Psoas muscle (tissue), 8 donors: ENCODE measurements at places on chromosomes 2 and 18.

- no peak for DNase-seq
Observed at GRCh38 chr2:150088538-150088937, 398.9 kb downstream of the RND3 start.

- DNase-seq: no peak
Observed at GRCh38 chr2:97769711-97770110, 56.3 kb downstream of the ZAP70 start.

DNA sequence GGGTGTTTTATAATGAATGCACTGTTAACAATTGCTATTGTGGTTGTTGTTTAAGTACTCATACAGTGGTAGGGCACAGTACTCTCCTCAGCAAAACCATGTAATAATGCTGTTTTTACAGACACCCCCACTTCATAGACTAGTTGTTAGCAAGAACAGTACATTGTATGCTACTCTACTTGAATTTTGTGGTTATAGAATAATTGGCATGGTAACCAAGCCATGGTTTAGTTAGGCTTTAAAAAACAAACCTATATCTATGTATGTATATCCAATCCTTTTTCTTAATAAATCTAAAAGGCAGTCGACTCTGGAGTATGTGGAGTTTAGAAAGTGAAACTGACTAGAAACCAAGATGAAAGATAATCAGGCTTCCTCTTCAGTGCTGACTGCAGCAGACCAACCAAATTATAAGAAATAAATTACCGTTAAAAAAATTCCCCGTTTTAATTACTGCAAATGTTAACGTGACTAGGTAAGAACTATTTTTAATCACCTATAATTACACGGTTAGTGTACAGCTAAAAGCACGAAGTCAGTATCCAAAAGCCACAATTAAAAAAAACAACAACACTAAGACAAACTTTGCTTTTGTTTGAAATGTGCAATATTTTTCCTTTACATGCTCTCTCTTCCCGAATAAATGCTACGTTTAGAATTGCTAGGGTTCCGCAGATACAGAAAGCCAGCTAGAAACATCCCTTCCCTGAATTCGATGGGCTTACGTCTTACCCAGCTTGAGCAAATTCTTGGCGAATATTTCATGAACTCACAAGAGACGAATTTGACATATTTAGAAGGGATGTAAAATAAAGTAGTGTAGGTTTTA lies 113.3 kb upstream of the SERTAD2 start:
- no peak for DNase-seq

DNA sequence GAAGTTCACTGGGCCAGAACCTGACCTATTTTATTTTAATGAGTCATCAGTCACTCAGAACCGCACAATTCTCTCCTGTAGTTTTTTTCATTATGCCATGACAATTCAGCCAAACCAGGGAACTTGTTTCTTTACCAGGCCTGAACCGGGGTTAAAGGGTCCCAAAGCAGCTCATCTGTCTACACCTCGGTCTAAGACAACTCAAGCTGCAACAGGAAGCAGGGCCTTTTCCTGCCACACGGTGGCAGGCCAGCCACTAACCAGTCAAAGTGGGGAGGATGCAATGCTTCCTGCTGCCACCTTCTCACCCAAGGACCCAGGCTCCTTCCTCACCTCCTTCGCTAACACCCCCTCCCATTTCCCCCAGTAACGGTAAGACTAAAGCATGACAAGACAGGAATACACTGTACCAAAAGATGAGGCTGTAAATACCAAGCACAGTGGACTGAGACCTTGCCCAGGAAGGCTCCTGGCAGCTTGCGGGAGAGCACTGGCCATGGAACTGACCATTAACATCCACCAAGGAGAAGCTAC lies 56.7 kb upstream of the ACKR3 start:
- peak; percentile 77 for DNase-seq

DNA sequence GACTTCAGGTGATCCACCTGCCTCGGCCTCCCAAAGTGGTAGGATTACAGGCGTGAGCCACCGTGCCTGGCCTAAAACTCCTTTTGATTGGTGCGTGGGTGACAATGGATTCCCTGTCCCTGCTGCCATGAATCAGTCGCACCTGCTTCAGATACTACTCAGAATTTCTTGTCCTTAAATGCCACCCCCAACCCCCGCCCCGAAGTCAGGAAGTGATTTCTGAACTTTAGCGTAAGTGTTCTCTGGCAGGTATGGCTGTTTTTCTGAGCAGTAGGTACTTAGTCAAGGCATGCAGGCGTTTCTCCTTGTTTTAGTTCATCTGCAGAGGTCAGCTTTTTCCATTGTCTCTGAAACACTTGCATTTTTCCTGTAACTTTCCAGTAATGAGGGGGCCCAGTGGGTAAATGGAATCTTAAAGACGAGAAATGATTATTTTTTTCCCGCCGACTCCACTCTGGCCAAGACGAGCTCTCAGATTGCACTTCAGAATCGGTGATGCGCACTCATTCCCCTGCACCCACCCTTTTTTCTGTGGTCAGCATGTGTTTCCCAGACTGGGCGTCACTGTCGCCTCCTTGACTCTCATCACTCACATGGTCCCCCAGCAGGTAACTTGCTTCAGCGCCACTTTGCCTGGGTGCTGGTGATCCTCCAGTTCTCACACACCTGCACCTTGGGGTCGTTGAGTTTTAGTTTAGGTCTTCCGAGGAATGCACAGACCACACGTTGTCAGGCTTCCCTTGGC lies 179.7 kb downstream of the GBX2 start:
- no peak for DNase-seq

DNA sequence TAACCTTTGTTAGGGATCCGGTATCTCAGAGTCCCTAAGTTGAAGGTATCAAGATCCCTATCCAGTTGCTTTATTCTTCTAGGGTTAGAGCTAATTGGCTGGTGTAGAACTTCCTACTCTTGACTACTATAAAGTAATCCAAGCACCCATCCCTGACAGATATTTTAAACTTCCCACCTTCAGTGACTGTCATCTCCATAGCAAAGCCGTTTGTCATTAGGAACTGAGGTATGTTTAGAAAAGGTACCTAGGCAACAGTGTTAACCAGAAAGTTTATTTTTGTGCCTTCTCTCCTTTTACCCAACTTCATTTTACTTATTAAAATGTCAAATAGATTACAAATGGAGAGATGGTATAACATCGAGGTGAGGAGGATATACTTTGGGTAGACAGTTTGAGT lies 4.5 kb downstream of the FAM117B start:
- no peak for DNase-seq

DNA sequence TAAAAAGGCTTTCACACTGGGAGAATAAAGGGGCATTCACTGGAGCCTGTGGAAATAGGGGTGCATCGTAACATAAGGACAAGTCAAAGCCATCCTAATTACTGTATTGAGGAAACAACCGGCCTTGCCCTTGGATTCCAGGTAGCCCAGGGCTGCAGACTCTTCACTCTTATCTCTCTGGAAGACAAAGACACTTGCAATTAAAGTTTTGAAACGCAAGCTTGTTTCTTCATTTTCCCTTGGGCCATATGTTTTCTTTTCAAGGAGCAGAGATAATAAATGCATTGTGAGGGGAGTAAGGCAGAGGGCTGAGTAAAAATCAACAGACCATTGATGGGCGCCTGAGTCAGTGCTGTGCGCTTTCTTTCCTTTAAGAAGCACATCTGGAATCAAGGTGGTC lies 11.5 kb downstream of the TNFRSF11A start:
- no peak for DNase-seq

DNA sequence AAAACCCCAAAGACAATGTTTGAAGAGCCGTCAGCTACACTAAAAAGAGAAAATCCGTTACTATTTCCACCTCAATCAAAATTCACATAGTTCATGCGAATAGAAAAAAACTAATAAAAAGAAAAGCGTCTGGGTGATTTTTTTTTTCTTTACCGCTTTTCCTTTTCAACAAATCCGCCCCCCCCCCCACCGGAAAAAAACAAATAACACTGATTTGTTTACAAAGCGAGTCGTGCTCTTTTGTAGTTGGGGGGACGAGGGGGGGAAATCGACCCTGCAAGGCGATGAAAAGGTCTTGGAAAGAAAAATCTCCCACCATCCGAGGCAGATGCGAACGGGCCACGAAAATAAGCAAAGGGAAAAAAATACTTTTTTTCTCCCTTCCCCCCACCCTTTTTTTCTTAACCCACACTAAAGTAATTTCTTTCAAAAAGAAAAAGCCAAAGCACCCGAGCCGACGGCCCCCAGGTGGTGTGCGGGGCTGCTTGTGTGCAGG lies 638 bp downstream of the ZNF521 start:
- DNase-seq: no peak

DNA sequence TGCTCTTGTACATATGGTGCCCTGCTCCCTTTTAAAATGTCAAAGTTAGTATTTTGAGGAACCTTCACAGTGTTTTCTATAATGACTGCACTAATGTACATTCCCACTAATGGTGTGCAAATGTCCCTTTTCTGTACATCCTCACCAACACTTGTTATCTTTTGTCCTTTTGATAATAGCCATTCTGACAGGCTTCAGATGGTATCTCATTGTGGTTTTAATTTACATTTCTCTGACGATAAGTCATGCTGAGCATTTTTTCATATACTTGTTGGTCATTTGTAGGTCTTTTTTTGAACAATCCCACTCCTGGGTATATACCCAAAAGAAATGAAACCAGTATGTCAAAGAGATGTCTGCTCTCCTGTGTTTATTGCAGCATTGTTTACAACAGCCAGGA lies 268.3 kb downstream of the FBXO15 start:
- no peak for DNase-seq

DNA sequence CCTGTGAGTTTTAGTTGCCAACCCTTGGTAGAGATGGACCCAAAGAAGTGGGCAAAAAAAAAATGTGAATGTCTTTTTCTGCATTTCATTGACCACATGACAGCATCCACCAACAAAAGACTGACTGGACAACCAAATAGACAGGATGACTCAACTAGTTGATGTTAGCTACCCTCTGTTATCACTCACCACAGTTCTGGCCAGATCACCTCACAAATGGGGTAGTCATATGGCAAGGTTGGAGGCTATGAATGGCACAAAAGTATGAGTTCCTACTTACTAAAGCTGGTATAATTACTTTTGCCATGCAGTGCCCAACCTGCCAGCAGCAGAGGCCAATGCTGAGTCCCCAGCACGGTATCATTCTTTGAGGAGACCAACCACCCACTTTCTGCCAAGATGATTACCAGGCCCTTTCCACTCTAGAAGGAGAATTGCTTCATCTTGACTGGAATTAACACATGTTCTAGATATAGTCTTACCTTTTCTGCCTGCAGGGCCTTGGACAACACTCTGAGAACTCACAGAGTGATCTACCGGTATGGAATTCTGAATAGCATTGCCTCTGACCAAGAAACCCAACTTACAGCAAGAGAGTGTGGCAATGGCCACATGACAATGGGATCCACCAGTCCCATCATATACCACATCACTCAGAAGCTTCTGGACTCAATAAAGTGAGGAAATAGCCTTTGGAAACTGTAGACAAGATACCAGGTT lies 20.1 kb upstream of the TCF7L1 start:
- no peak for DNase-seq

DNA sequence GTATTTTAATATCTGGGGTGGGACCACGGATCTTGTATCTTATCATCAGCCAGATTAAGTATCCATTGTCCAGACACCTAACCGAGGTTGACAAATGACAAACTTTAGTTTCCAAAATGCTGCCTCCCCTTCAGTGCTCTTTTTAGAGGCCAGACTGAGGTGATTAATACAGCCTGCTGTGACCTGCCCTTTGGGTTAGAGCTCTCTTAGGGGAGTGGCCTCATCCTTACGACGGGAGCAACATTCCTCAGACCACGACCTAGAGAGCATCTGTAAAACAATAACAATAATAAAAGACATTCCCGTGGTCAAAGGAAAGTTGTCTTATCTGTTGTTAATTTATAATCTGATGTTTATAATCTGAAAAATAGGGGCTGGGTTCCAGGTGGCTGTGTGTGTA lies 405.3 kb downstream of the LPIN1 start:
- DNase-seq: no peak

DNA sequence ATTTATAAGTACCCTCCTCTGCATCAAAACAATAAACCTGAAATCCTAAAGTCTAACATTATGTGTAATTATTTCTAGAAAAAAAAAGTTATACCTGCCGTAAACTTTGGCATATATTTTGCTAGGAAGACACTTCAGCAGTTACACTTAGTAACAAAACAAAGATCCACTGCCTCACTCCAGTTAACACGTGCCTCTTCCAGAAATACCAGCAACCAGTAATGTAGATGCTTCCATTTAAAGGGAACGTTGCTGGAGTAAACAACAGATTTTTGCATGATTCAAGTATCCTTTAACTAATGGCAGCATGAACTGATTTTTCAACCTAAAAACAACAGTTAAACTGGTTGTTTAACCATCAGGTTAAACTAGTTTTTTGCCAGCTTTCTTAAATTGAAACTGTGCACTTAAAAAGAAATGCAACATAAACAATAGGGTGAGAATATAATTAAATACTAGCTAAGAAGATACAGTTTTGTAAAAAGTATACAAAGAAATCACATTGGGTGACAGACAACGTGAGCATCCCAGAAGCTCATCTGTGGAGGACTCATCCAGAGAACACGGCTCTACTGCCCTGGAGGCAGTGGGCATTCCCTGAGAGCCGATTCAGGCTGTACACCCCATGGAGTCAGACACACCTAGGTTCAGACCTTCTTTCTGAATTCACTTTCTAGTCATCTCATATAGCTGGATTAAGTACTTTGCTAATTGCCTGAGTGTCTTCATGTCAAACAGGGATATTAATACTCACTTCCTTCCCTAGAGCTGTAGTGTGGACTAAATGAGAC lies 22.3 kb downstream of the MGAT4A start:
- DNase-seq: no peak

DNA sequence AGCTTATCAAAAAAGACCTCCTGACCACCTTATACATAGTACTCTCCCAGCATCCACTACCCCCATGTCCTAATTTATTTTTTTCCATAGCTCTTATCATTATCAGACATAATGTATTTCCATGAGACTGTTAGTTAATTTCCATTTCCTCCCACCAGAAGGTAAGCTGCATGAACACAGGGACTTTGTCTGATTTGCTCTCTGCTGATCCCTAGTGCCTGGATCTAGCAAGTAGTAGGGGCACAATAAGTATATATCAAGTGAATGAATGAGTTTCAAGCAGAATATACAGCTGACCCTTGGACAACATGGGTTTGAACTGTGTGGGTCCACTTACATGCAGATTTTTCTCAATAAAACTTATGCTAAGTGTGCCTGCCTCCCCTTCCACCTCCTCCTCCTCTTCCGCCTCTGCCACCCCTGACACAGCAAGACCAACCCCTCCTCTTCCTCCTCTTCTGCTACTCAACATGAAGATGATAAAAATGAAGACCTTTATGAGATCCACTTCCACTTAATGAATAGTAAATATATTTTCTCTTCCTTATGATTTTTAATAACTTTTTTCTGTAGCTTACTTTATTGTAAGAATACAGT lies 53.8 kb downstream of the CTAGE1 start:
- no peak for DNase-seq
